Stimulated activated CD4-positive, alpha-beta T cell treated with anti-CD3 and anti-CD28 coated beads, TNF-alpha, amount 100 ng/mL, for 4 hours (primary cell): ENCODE measurements at places on chromosomes 3 and 15.

- DNase-seq = no peak
Measured at GRCh38 chr3:44995142-44995770, 19.2 kb downstream of the EXOSC7 start.

DNA sequence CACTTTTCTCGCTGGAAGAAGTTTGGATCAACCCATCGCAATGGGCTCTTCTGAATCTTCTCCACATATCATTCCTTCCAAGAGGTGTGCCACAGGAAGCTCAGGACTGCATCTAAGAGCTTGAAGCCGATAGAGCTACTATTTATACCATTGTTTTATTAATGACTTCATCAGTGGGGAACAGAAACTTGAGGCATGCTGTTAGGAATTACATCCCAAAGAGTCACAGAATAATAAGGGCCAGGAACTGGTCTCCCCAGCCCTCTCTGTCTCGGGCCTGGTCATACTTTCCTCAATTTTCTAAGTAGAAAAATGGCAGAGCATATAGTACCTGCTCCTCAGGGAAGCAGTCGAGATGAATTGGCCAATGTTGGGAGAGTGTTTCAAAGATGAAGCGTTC is 16.9 kb upstream of the C15orf61 start:
- no peak for DNase-seq

DNA sequence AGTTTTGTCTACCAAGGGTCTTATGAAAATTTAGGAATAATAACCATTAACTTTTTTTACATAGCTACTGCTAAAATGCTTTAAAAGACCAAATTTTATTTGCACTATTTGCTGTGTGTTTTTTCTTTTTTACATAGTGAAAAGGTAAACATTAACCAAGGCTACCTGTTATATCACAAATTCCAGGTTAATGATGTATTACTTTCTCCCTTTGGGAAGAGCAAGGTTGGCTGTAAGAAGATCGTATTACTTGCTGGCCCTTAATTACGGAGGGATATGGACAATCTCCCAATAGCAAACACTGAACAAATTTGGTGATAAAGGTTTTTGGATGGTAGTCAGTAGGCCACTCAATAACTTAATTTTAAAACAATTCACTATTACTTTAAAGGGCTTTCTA is 22.4 kb downstream of the LRRC58 start:
- no peak for DNase-seq

DNA sequence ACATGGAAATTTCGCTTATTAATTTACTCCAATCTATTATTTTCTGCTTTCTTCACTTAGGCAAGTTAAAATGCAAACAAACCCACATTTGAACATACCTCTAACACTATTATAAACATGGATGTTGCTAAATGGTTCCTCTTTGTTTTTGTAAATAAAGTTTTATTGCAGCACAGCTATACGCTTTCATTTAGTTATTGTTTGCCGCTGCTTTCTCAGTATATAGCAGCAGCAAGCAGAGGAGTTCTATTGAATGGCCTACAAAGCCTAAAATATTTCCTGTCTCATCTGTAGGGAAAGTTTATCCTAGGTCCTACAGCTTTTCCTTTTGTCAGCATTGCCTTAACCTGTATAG is 7.9 kb upstream of the CHD2 start:
- no peak for DNase-seq
